ENCODE measurements at places on chromosomes 7 and 10.

- DNase-seq, result no peak
These were observed 9.8 kb upstream of the SP8 start for GRCh38 chr7:20796500-20796899.

DNA sequence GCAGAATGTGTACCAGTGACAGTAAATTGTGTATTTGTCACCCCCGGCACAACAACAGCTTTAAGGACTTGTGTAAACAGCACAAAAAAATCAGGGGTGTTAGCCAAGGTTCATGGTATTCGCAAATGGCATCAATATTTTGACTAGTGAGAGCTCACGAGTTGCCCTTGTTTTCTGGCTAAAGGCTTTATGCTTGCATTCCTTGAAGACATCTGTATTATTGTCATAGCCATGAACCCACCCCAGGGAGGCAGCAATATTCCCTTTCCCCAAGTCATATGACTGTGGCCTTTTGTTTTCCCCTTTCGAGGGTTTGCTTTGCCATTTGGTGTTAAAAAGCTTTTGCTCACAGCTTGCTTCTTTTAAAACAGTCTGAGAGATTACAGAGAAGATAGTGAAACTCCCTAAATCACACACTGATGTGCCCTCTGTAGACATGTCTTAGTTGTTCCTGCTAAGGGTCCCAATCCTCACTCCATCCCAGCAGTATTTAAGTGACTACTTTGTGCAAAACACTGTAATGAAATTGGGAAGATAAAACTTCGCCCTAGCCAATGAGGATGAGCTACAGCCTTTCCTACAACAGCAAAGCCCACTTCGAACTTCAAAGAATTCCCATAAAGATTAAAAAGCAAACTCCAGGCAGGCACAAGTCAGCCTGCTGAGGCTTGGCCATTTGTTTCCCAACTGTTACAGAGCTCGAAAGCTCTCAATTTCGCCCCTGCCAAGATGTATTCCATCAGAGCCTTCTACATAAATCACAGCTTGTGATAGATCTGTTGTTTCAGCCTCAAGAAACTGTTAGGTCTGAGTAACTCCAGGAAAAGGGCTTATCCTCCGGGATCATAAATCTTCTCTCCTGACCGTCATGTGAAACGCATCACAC lies 172.3 kb downstream of the ADAM12 start:
- DNase-seq, result no peak

GRCh38 chr7:132049462-132050304 lies 493.3 kb upstream of the PODXL start:
- DNase-seq, result no peak

- no peak for DNase-seq
These were observed 203.5 kb downstream of the HIBADH start for GRCh38 chr7:27459021-27459730.

- no peak for DNase-seq
These were observed 33.4 kb downstream of the CPXM2 start for GRCh38 chr10:123858077-123858681.

GRCh38 chr10:72953687-72954086 lies 919 bp downstream of the PLA2G12B start:
- DNase-seq, result no peak

DNA sequence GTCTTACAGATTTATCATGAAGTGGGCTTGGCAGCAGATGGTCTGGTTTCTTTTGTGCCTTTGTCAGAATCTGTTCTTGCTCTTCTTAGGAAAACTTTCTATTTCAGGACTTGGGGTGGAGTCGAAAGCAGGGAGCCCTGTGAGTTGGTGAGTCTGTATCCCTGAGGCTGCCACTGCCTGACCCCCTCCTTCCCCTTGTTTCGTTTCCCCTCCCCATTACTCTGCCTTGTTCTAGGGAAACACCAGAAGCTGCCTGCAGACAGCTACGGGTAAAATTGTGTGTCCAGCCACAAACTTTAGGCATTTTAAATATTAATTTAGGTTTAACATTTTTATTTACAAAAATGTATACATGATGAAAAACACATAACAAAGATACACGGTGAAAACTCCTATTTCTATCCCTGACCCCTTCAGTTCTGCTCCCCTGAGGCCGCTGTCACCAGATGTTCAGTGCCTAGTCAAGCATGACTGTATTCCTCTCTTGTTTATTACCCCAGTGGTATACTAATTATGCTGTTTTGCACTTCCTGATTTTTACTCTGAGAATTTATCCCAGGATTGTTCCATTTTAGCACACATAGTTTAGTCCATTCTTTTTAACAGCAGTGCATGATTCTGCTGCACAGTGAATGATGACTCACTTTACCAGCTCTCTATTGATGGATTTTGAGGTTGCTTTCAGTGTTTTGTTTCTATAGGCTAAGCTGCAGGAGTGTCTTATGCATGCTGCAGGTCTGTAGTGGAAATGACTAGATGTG lies 9.1 kb downstream of the TSPAN14 start:
- DNase-seq, result peak; percentile 55

GRCh38 chr10:34547291-34547690 lies 267.8 kb downstream of the PARD3 start:
- no peak for DNase-seq

DNA sequence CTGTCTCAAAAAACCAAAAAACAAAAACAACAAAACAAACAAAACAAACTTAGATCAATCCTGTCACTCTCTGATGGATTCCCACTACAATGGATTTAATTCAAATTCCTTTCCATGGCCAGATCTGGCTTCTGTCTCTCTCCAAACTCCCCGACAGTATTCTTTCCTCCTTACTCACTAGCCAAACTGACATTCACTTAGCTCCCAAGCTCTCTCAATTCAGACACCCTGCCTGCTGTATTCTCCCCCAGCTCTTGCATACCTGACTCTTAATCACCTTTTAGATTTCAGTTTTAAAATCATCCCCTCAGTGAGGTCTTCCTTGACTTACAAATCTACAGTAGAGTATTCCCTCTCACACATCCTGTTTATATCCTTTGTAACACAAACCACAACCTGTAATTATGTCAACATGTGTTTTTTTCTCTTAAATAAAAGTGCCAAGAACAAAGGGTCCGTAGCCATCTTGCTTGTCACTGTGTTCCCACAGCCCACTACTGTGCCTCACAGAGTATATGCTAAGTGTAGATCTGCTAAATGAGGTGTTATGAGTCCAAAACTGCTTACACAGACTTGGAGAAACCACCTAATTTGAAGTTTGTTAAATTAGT lies 14.4 kb downstream of the HERPUD2 start:
- no peak for DNase-seq

DNA sequence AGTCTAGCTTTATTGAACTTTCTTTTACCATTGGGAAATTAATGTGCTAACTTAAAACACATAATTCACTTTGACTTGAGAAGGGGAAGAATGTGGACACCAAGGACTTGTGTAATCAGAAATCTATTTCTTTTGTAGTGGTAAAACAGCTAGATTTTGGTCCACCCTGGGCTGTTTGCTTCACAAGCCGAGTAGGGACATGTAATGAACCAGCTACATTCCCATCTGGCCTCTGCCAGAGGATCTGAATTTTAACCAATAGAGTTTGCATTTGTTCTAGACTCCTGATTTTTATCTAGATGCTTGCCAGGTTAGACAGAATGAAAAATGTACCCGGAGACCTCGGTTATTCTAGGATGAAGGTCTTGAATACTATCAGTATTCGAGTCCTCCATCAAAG lies 1.9 kb downstream of the CACNB2 start:
- no peak for DNase-seq

GRCh38 chr7:134474828-134475227 lies 15.9 kb upstream of the AKR1B1 start:
- DNase-seq, result no peak

- no peak for DNase-seq
These were observed 448.2 kb upstream of the FOXK1 start for GRCh38 chr7:4233621-4234497.

GRCh38 chr7:67625257-67625737 lies 628.7 kb downstream of the TYW1 start:
- no peak for DNase-seq

- DNase-seq, result peak; percentile 31
These were observed 246.9 kb downstream of the PTEN start for GRCh38 chr10:88110355-88110754.

GRCh38 chr10:78985973-78986818 lies 82.6 kb upstream of the ZMIZ1 start:
- DNase-seq, result no peak

- DNase-seq, result no peak
These were observed 28.8 kb upstream of the PDGFA start for GRCh38 chr7:548401-548800.

GRCh38 chr10:86821388-86821999 lies 65.1 kb downstream of the BMPR1A start:
- no peak for DNase-seq

- no peak for DNase-seq
These were observed 116.8 kb downstream of the GRM8 start for GRCh38 chr7:127135871-127136485.

DNA sequence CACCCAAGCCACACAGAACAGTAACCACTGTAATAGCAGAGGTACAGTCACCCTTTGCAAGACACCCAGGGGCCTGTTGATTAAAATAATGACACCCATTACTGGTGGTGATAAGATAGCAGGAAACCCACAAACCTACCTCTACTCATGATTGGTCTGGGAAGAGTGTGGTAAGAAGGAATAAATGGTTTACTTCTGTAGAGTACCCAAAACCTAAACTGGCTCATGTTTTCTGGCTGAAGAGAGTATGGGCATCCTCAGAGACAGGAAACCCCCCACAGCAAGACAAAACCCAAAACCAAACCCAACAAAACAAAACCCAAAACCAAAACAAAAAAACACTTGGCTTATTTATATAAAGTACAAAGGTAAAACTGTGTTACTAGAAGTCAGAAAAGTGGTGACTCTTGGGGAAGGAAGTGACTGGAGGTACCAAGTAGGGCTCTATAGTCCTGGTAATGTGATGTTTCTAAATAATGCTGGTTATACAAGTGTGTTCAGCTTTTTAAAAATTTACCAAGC lies 15.5 kb upstream of the DNAJB12 start:
- DNase-seq, result no peak

DNA sequence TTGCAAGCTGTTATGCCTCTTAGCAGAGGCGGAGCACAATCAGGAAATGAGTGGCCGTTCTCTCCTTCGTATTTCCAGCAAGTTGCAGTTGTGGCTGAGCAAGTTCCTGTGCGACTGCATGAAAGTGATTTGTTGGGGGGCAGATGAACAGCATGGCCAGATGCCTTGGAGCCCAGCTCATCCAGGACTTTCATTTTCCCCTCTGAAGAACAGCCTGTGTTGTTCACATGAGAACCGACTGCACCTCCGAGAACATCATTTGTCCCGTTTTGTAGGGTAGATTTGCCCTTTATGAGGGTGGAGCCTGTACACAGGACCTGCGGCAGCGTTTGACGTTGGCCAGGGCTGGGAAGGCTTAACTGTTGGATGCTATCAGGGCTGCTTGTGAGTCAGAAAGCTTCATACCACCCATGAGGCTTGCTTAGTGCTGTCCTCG lies 4.4 kb downstream of the BAG3 start:
- DNase-seq, result peak; percentile 50

- no peak for DNase-seq
These were observed 35.4 kb upstream of the CCDC7 start for GRCh38 chr10:32410569-32410968.

DNA sequence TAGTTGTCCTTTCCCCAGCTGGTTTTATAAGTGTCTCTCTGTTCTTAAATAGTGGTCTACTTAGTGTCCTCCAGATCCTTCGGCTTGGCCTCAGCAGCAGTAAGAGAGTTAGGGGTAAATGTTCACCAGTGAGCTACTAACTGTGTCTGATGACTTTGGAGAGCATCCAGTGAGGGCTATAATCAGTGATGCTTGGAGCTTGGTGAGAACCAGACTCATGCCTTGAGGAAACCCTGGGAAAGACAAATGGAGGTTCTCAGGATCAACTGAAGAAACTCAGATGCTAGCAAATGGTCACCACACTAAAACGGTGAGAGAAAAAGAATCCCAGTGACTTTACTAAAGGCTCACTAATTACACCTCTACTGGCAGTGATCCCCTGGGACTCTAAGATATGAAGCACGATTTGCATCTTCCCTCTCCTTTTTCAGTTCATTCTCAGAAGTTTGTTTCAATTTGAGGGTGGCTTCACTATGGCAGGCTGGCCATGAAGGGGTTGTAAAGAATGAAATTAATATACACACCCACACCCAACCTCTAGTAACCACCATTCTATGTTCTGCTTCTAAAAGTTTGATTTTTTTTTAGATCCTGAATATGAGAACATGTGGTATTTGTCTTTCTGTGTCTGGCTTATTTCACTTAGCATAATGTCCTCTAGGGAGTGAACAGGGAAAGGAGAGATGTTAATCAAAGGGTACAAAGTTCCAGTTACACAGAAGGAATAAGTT lies 177.9 kb downstream of the PDE1C start:
- no peak for DNase-seq

DNA sequence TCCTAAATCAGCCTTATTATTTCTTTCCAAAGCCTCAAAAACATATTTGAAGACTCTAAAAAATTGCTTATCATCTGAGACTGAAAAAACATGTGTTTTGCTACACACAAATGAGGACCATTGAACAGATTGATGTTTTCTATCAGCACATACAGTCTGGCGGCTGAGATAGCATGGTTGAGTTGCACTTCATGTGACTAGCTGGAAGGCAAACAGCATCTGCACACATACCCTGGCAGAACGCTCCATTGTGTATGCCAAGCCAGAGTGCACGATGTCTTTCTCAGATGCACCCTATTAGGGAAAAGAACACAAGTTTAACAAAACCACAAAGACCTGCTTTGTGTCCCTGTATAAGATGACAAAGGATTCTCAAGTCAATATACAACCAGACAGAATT lies 33.0 kb downstream of the FAM25A start:
- DNase-seq, result no peak

DNA sequence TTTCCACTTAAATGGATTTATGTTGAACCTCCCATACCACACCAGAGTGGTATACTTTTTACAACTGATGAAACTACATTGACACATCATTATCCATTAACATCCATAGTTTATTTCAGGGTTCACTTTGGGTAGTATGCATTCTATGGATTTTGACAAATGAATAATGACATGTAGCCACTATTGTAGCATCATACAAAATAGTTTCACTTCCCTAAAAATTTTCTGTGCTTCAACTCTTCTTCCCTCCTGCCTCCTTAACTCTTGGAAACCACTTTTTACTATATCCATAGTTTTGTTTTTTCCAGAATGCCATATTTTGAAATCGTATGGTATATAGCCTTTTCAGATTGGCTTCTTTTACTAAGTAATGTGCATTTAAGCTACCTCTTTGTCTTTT lies 199.5 kb upstream of the TMEM196 start:
- DNase-seq, result no peak

DNA sequence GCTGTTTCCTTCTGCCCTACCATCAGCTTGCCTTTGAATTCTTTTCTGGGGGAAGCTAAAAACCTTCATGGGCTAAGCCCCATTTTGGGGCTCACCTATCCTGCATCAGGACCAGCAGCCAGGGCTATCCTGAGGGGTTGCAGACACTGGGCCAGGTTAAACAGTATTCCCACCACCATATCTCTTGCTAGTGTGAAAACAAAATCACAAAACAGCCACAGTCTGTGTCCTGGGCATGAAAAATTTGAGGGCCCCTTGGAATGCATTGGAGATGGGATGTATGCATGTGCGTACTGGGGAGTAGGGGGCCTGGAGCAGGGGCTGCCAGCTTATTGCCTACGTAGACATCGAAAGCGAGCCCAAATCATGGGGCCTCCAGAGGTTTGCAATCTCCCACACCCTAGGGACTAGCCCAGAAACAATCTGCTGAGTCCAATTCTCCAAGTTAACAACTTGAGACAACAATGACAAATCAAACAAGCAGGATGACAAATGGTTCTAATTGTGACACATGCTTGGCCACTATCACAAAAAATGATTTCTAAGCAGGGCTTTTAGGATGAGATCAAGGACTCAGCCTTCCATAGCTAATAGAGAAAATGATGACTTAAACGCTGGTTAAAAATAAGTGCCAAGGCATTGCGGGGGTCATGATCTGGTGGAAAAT lies 557.1 kb downstream of the KCNMA1 start:
- DNase-seq, result no peak

- peak; percentile 94 for DNase-seq
These were observed 142.0 kb upstream of the PRKCQ start for GRCh38 chr10:6721964-6722615.

Data from BJ (cell line).